ENCODE measurements at places on chromosomes 3 and 15. TPM values are rescaled to one million over a fixed set of nuclear protein-coding genes. Genes with fewer than 3 reads are reported as not detected.

Gene TEX55
- not detected for total RNA-seq

Gene CACNA1D
- total RNA-seq, result not detected

DNA sequence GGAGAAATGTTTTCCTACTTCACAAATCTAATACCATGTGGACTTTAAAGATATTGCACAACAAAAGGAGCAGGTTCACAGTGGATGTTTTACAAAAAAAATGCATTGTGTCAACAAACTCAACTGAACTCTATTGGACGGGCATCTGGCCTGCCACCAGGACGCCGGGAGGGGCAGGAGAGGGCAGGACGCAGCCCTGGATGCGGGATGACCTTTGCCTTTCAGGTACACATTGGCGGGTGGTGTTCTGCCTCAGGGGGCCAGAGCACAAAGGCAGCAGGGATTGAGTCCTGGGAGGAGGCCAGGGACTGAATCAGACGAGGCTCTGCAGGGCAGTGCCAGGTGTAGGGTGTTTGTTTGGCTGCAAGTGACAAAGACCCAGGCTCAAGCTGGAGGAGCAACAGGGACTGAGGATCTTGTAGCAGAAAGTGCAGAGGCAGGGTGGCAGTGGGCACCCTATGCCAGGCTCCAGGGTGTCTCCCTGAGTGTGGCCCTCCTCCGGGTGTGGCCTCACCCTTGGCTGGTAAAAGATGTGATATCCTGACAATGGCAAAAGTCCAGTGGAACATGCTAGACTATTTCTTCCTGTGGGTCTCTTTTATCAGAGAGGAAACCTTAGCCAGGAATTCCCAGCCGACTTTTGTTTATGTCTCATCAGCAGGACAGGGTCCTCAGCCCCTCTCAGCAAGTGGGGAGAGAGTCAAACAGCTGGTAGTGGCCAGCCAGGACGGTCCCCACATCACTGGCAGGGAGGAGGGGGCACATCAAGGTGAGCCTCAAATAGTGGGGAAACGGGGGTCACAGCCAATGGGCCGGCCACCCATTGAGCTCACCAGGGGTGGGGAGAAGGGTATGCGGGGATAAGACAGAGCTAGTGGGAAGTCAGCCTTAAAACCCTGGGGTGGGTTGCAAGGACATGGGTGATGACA lies 29.7 kb upstream of the KLF13 start:
- no peaks in the 10 kb centered on the region for H3K4me1 ChIP-seq
- H3K36me3 ChIP-seq, result no peaks in the 10 kb centered on the region
- H3K27ac ChIP-seq, result no peak overlapping the region
- DNase-seq, result no peak
- H3K27me3 ChIP-seq, result no peaks in the 10 kb centered on the region

DNA sequence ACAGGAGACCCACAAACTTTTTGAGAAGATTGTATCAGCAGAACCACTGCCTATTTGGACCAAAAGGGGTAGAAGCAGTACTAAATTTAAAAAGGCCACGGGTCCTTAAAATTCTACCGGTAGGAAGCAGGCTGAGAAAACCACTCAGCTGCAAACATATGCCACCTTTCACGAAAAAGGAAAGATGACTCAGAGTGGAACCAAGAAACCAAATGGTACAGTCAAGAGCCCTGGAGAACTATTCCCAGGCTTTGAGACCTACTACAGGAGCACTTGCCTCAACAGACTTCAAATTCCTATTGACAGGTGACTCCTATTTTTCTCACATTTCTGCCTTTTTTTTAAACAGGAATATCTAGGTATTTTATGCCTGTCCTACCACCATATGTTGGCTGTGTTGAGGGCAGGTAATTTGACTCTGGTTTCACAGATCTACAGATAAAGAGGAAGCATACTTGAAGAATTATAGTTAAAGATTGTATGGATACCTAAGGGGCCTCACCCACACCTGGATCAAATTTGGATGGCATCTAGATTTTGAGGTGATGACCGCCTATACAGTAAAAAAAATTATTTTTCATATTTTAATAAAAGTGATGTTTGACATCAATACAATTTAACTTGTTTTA lies 10.1 kb downstream of the GOLIM4 start:
- H3K4me3 ChIP-seq, result no peak overlapping the region
- H3K4me1 ChIP-seq, result no peaks in the 10 kb centered on the region
- H3K27ac ChIP-seq, result no peak overlapping the region
- peaks cover 14% of the 10 kb centered on the region for H3K27me3 ChIP-seq

GRCh38 chr15:70083946-70084345 lies 13.8 kb downstream of the TLE3 start:
- DNase-seq, result no peak
- peak overlapping the region; percentile 17 for H3K27ac ChIP-seq
- H3K4me3 ChIP-seq, result no peak overlapping the region
- H3K27me3 ChIP-seq, result no peaks in the 10 kb centered on the region
- H3K36me3 ChIP-seq, result peaks cover 51% of the 10 kb centered on the region
- peaks cover 65% of the 10 kb centered on the region for H3K4me1 ChIP-seq

GRCh38 chr15:66982250-66982649 lies 83.2 kb upstream of the SMAD3 start:
- H3K4me3 ChIP-seq, result no peak overlapping the region
- DNase-seq, result no peak
- no peaks in the 10 kb centered on the region for H3K4me1 ChIP-seq
- no peaks in the 10 kb centered on the region for H3K36me3 ChIP-seq

DNA sequence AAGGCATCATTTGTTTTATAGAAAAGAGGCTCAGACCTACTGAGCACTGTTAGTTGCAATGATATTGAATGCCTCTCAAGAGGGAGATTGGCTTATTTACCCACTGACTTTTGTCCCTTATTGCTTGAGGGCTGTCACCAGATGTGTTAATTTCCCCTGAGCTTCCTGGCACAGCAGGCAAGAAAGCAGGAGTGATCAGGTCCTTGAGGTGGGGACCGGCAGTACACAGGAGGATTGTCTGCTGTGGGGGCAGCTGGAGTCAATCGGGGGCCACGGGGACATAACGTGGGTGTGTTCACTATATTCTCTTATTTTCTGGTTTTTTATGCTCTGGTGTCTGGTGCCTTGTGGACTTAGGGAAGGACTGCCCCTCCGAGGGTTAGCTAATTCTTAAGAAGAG lies 44.6 kb downstream of the GASK1A start:
- no peaks in the 10 kb centered on the region for H3K27me3 ChIP-seq
- DNase-seq, result no peak
- H3K36me3 ChIP-seq, result no peaks in the 10 kb centered on the region

- peak overlapping the region; percentile 84 for H3K27ac ChIP-seq
- no peaks in the 10 kb centered on the region for H3K36me3 ChIP-seq
- peaks cover 6% of the 10 kb centered on the region for H3K27me3 ChIP-seq
- DNase-seq, result peak; percentile 76
Measured at GRCh38 chr3:71984843-71985613, 200.1 kb upstream of the PROK2 start.
